ENCODE measurements at places on chromosomes 3 and 15.

- DNase-seq = no peak
Measured at GRCh38 chr3:44795197-44795596, 33.6 kb downstream of the KIF15 start.

GRCh38 chr3:111895071-111895470, 36.0 kb downstream of the PHLDB2 start:
- DNase-seq = peak; percentile 16

GRCh38 chr3:127628788-127629466, at the start of gene PODXL2:
Gene PODXL2, plus strand, starts transcription at chr3:127629185. Its CDS starts 35 bp downstream, at chr3:127629220.
- DNase-seq = no peak

DNA sequence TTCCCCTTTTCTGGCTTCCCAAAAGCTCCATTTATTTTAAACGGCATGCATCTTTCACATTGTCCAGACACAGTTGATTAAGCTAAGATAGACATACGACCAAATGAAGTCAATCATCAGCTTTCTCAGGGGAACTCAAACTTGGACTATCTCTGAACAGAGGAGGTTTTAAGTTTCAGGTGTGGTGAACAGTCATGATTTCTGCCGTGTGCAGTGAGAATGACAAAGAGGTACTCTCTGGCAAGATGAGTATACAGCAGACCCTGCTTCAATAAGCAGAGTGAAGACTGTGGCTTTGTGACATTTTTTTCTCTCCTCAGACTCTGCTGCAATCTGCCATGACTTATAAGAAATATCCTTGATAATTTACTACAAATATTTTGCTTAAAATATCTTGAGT, 307.7 kb downstream of the CNTN6 start:
- no peak for DNase-seq

DNA sequence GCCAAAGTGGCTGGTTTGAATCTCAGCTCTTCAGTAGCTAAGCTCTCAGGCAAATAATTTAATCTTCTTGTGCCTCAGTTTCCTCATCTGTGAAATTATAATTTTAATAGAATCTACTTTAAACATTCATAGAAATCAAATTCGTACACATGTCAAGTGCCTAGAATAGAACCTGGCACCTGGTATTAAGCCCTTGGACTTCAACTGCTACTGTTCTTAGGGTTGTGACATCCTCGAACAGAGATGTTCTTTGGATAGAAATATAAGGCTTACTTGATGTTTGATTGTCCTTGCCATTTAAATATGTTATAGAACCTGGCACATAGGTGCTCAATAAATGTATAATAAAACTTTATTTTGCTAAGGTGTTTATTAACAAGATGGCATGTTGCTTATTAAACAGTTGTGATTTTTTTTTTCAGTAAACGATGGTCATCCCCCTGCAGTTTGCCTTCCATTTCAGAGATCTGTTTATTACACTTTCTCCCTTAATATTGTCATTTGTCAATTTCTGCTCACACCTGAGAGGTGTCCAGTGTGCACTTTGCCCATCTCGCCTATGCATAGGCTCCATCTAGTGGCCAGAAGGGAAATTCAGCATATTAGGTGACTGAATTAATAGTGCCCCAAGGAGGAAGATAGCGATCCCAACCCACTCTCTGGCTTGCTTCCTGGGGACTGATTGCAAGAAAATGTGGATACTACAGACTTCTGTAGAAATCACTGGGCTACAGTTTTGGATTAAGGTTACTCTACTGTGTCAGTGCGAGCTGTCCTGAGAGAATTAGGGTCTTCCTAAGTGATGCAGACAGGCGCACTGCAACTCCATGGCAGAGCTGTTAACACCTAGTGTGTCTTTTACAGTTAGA, 10.7 kb downstream of the IGF1R start:
- peak; percentile 54 for DNase-seq

- DNase-seq = no peak
Measured at GRCh38 chr15:70400766-70401541, 303.2 kb upstream of the TLE3 start.
